ENCODE measurements at places on chromosomes 7 and 10.
A peak's percentile ranks its signal among the peaks of the same experiment; 100 is the strongest.

DNA sequence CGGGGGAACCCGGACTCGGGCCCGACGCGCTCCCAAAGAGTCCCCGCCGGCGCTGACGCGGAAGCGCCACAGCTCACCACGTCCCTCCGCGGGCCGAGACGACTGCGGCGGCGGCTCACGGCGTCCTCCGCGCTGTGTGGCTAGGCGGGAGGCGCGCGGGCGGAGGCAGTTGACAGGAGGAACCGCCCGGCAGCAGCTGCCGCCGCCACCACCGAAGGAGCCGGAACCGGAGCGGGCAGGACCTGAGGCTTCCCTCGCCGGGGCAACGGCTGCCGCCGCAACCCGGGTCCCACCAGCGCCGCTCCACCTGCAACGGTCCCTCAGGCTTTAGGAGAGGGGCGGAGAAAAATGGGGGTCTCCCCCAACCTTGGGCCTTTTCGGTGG, 334 bp downstream of the ZNF800 start:
- DNase-seq, result peak; percentile 84

GRCh38 chr7:7018290-7018689, 164.1 kb upstream of the C1GALT1 start:
- DNase-seq, result no peak

DNA sequence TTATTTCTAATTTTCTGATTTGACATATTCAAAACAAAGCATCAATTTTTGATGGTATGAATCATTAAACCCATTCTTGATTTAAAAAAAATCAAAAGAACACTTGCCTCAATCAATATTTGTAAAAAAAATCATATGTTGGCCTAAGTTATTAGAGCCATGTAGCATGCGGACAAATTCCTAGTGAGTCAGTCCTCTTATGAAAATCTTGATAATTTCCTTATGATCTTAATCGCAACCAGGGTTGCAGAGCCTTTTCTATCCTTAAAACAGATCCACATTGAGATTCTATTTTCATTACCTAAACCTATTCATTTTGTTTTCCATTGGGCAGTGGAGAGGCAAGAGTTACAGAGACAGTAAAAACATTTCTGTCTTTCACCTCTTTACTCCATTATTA, 203.2 kb downstream of the ARL4A start:
- no peak for DNase-seq

DNA sequence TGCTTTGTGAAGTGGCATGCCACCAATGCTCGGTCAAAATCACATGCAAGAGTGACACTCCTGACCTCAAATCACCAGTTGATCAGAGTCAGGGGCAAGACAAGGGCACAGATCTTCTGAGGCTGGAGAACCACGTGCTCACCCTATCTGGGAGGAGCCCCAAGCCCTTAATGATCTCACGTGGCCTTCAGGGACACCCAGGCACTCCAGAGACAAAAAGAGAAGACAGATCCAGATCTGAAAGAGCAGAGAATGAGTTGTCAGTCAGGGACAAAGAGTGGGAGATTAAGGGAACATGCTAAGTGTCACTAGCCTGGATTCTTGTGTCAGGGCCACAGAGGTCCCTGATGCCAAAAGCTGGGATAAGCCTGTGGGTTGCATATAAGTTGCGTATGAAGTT, 134.3 kb downstream of the PLXNA4 start:
- no peak for DNase-seq

DNA sequence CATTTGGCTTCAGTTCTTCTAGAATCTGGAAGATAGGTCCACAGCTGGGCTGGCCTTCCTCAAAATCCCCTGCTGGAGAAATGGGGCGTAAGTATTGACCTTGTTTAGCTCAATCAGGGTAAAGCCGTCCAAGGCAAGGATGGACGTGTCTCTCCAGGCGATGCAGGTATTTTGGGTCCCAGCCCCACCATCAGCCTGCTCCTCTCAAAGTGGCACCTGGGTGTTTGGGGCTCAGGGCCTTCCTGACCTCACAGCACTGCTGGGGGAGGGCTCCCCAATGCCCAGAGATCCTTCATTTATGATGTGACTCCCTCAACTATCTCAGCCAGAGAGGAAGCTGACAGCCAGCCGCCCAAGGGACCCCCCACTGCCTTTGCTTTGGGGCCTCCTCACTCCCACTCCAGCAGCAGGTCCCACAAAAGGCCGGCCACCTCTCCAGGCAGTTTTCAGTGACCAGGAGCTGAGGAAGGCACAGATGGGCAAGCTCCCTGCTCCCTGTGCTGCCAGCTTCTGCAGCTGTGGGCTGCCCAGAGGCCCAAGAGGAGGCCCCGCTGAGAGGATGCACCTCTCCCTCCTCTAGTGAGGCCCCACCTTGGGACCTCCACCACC, 140.0 kb upstream of the TCERG1L start:
- no peak for DNase-seq

DNA sequence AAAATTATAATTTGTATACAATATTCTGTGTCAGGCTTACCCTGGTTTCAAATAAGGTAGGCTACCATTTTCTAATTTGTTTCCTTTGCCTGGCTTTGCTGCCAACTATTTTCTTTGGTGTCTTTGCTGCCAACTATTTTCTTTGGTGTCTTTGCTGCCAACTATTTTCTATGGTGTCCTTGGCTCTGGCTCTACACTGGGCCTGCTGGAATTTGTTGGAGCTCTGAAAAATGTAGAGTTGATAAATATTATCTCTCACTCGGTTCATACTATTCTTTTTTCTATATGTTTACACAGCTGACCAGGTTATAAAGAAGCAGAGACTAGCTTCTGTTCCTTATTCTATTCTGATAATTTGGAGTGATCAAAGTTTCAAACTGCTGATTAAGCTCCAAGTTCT, 768.0 kb upstream of the PHF14 start:
- no peak for DNase-seq

DNA sequence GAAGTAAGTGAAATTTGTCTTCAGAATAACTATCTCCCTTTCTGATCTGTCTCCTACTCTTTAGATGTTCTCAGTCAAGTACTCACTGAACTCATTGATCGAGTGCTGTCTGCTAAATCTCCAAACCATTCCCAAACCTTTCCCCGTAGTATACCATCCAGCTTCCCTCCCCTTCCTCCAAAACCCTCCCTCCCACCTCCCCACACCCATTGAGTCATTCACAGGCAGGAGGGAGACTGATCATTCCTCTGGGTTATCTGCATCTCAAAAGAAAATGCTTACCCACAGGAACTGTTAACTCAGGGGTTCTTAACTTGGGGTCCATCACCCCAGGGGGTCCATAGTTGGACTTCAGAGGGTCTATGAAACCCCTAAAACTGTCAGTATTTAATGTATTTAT, 37.4 kb downstream of the GOT1 start:
- DNase-seq, result no peak

DNA sequence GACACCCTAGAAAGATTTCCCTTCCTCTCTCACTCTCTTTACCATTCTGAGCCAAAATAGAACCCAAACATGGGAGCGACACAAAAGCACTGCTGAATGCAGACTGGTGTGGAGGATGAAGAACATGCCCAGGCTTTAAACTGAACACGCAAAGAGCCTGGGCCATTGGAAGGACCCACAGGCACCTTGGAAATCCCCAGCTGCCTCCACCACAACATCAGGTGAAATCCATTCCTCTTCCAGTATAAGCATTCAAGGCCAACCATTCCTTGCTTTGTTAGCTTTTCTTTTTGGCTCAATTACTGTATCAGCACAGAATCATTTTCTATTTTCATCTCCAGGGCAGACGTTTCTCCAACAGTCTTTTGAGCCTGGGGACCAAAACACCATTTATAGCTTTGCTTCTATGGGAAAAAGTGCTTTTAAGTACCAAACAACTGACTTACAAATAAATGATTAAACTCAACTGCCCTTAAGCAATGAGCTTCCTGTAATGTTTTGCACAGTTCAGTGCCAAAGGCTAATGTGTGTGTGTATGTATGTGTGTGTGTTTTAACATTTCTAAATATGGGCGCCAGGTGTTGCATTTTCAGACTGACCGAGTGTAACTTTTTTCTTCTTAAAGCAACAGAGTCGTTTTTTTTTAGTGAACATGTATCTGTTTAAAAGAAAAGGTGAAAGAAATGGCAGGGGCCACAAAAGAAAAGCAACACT, 16.2 kb upstream of the BLNK start:
- DNase-seq, result no peak

DNA sequence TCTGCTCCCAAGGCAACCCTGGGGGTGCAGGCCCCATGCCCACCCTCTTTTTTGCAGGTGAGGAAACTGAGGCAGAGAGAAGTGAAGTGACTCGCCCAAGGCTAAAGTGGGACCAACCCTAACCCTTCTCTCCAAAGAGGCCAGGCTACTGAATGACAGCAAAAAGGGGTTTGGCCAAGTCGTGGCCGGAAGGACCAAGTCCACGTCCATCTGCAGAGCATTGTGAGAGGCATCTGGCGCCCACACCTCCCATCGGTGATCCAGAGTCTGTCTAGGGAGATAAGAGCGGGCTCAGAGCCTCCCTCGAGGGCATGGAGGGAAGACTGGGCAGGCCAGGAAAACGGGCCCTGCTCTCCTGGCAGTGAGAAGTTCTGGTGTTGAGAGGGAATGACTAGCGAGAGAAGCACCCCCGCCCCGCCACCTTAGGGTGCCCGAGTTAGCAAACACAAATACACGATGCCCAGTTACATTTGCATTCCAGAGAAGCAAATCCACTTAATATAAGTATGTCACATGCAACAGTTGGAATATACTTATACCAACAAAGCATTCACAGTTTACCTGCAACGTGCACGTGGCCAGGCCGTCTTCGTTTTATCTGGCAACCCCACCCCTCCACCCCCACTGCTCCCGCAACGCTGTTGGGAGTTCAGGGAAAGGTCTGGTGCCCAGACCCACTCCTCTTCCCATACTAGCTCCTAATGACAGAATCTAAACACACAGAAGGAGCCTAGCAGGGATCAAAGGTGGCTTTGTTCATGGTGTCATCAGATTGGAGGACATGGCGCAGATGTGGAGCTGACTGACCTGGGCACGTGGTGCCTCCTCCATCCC, 124.9 kb downstream of the OAT start:
- DNase-seq, result no peak

GRCh38 chr7:50393547-50394252, 56.5 kb downstream of the FIGNL1 start:
- peak; percentile 77 for DNase-seq

GRCh38 chr10:98878418-98878817, 357.2 kb downstream of the HPSE2 start:
- DNase-seq, result no peak

GRCh38 chr10:110163192-110163773, 44.1 kb upstream of the MXI1 start:
- no peak for DNase-seq

GRCh38 chr7:157558875-157559595, 222.2 kb downstream of the DNAJB6 start:
- no peak for DNase-seq

DNA sequence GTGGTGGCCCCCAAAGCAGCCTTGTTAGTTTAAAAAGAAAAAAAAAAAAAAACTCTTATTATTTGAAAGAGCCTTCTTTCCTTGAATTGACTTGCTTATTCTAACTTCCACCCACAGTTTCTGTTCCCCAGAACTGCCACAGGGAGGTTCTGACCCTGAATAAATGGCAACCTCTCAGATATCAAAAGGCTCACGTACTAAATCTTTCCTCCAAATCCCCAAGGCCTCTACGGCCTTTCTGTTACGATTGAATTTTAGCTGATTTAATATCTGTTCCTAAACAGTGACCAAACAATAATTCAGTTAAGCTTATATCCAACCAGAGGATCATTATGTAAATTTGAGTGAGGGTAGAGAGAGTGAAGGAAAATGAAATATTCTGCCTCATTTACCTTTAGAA, 482.8 kb downstream of the GFRA1 start:
- no peak for DNase-seq

DNA sequence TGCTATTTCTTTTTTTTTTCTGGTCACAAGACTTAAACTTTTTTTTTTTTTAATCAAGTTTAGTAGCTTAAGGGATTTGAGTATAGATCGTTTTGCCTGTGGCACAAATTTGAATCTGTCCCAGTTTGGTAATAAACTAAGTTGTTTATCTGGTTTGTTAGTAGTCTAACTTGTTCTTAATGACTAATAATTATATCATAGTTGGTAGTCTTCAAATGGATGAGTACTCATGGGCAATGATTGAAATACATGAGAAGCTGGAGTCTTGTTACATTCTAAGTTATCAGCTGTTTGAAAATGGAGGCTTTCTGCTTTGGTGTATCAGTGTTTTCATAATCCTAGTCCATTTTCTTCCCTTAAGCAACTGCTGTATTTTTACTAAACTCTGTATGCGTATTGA, 12.3 kb downstream of the BTAF1 start:
- DNase-seq, result no peak

- DNase-seq, result peak; percentile 92
These were observed 98.8 kb upstream of the ZNF722 start for GRCh38 chr7:63899691-63900393.

GRCh38 chr7:24778543-24779282, 21.4 kb upstream of the GSDME start:
- peak; percentile 45 for DNase-seq

Measured in activated CD4-positive, alpha-beta T cell treated with anti-CD3 and anti-CD28 coated beads for 36 hours (primary cell).